Activated CD4-positive, alpha-beta memory T cell treated with anti-CD3 and anti-CD28 coated beads, Interleukin-2, amount 10 ng/mL, durations not matched to agents 7 days and 5 days (primary cell): ENCODE measurements at places on chromosomes 2 and 18. TPM values are rescaled to one million over a fixed set of nuclear protein-coding genes. Genes with fewer than 3 reads are reported as not detected.

Gene PROKR1
- not detected for total RNA-seq

- no peaks in the 10 kb centered on the region for H3K36me3 ChIP-seq
- peaks cover 34% of the 10 kb centered on the region for H3K27me3 ChIP-seq
- no peak overlapping the region for H3K27ac ChIP-seq
- DNase-seq = no peak
- no peak overlapping the region for H3K4me3 ChIP-seq
These were observed 118.2 kb downstream of the GBX2 start for GRCh38 chr2:236049981-236050380.

Gene DIS3L2
- 30.6 TPM for total RNA-seq

GRCh38 chr2:7403092-7403775 is 486.0 kb downstream of the RNF144A start:
- H3K27me3 ChIP-seq = peaks cover 14% of the 10 kb centered on the region
- peaks cover 11% of the 10 kb centered on the region for H3K4me1 ChIP-seq
- no peak overlapping the region for H3K4me3 ChIP-seq

- H3K4me3 ChIP-seq = no peak overlapping the region
- no peak for DNase-seq
- peaks cover 51% of the 10 kb centered on the region for H3K4me1 ChIP-seq
- H3K36me3 ChIP-seq = peaks cover 10% of the 10 kb centered on the region
- H3K27ac ChIP-seq = no peak overlapping the region
These were observed 7.9 kb upstream of the ERMN start for GRCh38 chr2:157333304-157334047.

- H3K4me3 ChIP-seq = no peak overlapping the region
- DNase-seq = no peak
- H3K27ac ChIP-seq = no peak overlapping the region
- no peaks in the 10 kb centered on the region for H3K4me1 ChIP-seq
- peaks cover 65% of the 10 kb centered on the region for H3K36me3 ChIP-seq
These were observed 24.2 kb downstream of the WDR75 start for GRCh38 chr2:189465478-189465877.

Gene DSC2
- total RNA-seq = not detected

Gene FHL2
- 3.0 TPM for total RNA-seq

GRCh38 chr2:40072442-40073232 is 293.6 kb upstream of the THUMPD2 start:
- H3K4me3 ChIP-seq = no peak overlapping the region
- no peak for DNase-seq
- no peak overlapping the region for H3K27ac ChIP-seq
- no peaks in the 10 kb centered on the region for H3K36me3 ChIP-seq
- H3K4me1 ChIP-seq = no peaks in the 10 kb centered on the region
- H3K27me3 ChIP-seq = no peaks in the 10 kb centered on the region

- no peak for DNase-seq
- peaks cover 34% of the 10 kb centered on the region for H3K4me1 ChIP-seq
- H3K27ac ChIP-seq = no peak overlapping the region
These were observed 86.6 kb downstream of the POLR1A start for GRCh38 chr2:86019121-86019520.

Gene CDH2
- not detected for total RNA-seq

- DNase-seq = no peak
- no peak overlapping the region for H3K4me3 ChIP-seq
- H3K36me3 ChIP-seq = no peaks in the 10 kb centered on the region
- H3K4me1 ChIP-seq = no peaks in the 10 kb centered on the region
These were observed 110.0 kb upstream of the TEX51 start for GRCh38 chr2:126788652-126789051.

DNA sequence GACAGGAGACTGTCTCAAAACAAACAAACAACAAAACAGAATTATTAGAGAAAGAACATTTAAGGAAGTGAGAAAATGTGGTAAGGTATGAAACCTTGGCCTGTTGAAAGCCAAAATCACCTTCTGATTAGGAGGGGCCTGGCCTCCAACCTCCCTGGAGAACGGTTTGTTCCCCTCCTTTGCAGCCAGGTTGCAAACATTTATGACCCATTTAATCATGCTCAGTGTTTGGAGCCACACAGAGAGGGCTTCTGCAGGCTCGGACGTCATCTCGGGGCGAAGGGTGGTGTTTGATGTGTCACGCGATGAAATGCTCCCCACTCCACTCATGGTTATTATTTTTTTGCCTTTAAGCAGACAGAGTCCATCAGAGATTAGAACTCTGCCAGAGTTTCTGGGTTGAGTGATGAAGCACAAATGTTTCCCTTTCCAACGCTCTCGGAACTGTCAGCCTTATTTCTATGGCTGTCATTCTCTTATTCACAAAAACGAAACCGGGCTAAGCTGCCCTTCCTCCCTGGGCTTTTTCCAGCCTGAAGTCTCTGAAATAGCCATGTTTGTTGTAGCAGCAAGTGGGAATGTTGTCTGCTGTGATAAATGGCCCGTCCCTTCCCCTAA is 33.6 kb upstream of the ROCK2 start:
- H3K36me3 ChIP-seq = no peaks in the 10 kb centered on the region
- H3K4me1 ChIP-seq = peaks cover 2% of the 10 kb centered on the region
- H3K4me3 ChIP-seq = no peak overlapping the region
- no peaks in the 10 kb centered on the region for H3K27me3 ChIP-seq

Gene TRIM43
- 0.73 TPM for total RNA-seq

Gene G6PC2
- not detected for total RNA-seq
